ENCODE measurements at places on chromosomes 11 and 22. TPM values are rescaled to one million over a fixed set of nuclear protein-coding genes. Genes with fewer than 3 reads are reported as not detected.
A peak's percentile ranks its signal among the peaks of the same experiment; 100 is the strongest.

GRCh38 chr11:127027000-127027399 is 26.4 kb upstream of the KIRREL3 start:
- DNase-seq: no peak

GRCh38 chr22:41296826-41297667 is 4.3 kb upstream of the ZC3H7B start:
- DNase-seq: no peak

GRCh38 chr11:2314525-2315394 is 12.9 kb downstream of the TSPAN32 start:
- DNase-seq: peak; percentile 66

GRCh38 chr22:49307481-49307830 is 520.2 kb downstream of the BRD1 start:
- no peak for DNase-seq

GRCh38 chr22:37260155-37260795 is 16.2 kb upstream of the RAC2 start:
- DNase-seq: no peak

DNA sequence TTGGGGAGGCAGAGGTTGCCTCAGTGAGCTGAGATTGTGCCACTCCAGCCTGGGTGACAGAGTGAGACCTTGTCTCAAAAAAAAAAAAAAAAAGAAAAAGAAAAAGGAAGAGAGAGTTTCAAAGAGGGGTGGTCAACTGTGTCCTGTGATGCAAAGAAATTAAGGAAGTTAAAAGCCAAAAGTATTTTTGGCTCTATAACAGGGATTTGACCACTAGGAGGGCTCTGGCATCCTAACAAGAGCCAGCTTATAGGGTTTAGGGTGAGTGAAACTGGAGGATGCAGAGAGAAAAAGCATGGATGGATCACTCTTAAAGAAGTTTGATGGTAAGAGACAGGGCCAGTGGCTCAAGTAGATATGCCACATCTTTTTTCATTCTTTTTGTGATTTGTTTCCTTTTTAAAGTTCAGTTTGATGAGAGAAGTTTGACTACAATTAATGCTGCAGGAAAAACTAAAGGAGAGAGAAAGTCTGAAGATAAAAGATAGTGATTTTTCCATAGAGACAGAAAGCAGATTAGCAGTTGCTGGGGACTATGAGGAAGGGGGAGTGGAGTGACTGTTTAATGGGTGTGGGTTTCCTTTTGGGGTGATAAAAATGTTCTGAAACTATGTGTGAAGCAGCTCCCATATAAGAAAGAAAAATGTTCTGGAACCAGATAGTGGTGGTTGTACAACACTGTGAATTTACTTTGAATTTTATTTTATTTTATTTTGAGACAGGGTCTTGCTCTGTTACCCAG is 11.1 kb upstream of the MICAL2 start:
- DNase-seq: no peak

CHST1 gene
- polyA plus RNA-seq: 3.0 TPM

DNA sequence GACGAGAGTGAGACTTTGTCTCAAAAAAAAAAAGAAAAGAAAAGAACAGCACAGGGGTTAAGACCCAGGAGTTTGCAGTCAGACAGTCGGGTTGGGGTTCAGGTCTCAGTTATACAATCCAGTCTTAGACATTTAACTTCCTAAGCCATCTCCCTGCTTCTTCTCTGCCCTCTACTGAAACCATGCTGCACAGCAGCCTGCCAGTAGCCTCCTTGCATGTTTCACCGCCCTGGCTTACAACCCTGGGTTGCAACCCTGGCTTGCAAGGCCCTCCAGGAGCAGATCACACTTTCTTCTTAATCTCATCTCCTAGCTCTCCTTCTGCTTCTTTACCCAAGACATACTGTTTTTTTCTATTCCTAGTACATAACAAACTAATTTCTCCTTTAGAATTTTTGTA is 5.9 kb upstream of the B3GAT3 start:
- no peak for DNase-seq

DNA sequence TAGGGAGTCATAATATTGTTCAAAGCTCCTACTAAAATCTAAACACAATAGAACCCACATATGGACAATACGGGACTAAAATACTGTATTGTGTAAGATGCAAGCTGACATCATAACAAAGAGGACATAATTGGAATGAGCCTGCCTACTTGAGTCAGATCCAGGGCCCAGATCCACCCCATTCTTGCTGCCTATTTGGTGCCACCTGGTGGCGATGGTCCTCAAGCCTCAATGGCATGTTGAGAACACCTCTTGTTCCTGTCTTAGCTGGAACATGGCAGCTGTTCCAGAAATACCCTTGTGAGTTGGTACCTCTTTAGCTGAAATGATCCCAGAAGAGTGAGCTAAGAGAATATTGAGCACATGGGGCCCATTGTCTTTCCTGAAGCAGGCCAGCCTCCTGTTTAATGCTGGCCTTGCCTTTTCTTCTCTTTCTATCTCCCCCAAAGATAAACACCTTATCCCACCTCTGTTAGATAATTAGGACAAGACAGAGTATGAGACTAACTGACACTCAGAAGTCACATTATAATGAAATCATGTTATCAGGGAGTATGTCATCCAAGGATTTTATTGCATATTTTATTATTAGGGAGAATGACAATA is 680.9 kb upstream of the ANO5 start:
- DNase-seq: peak; percentile 43

TRIM6 gene
- 2.6 TPM for polyA plus RNA-seq

DNA sequence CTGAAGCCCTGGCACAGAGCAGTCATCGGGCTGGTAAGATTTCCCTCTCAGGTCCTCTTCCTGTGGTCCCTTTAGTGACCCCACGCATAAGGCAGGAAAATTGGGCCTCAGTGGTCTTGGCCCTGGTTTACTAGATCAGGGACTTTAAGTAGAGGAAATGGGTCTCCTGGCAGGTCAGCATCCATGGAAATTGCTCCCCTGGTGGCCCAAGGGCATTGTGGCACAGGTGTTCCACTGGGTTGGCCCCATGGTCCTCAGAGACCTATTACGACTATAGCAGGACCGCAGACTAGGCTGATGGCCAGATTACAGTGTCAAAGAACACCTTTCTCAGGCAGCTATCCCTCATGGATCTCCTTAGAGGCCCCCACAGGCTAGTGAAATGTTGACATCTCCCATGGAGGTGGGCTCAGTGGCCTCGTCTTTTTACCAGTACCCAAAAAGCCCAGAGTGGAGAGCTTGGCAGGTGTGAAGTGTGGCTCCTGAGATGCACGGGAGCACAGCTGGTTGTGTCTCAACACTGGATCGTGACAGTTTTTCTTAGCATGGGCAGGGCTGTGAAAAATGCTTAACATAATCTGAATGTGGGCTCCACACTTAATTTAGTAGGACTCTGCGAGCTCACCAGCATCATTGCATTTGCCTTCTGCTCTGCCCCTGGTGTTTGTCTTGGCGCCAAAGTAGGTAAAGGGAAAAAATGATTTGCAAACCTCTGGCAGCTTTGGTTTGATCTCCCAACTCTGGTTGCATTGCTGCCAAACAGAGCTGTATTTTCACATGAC is 74.2 kb downstream of the ZBTB16 start:
- no peak for DNase-seq

GRCh38 chr11:62433141-62433903 is 14.5 kb downstream of the SCGB1A1 start:
- DNase-seq: no peak

DNA sequence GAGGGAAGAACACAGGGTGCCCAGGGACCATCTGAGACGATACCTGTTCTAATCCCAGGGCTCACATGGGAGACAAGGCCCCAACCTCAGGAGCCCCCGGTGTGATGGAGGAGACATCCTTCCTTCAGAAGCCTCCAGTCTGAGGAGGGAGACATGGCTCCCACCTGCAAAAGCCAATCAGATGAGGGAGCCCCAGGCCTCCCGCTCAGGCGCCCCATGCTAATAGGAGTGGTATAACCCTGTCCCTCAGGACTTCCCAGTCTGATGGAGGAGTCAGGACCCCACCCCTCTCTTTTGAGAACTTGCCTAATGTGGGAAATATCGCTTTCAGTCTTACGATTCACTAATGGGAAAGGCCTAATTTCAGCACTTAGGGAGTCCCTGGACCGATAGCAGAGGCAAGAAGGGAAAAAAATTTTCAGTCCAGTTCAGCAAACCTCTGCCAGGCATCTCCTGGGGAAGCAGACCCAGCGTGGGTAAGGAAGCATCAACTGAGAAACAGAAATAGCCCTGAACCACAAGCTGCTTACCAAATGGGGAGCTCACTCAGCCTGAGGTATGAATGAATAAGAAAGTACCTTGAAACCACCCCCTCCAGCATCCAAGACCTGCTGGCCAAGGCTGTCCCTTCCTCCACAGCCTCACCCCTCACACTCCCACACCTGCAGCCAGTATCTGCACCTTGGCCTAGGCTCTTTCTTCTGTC is 5.9 kb downstream of the ARRB1 start:
- DNase-seq: no peak

NEFH gene
- polyA plus RNA-seq: 5.6 TPM

DNA sequence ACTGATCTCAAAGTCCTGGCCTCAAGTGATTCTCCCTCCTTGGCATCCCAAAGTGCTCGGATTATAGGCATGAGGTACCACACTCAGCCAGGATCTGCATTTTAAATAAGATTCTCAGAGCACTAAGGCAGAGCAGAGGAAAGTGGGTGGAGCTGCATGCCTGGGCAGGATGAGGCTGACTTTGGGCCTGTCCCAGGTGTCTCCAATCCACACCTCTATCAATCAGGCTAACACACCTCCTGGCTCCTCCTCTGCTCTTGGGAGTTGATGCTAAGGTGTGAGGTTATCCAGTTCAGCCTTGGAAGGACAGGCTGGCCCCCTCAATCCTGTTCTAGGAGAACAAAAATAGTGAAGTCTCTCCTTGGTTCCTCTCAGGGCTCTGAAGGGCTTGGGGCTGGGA is 30.2 kb upstream of the P2RY2 start:
- DNase-seq: no peak

DNA sequence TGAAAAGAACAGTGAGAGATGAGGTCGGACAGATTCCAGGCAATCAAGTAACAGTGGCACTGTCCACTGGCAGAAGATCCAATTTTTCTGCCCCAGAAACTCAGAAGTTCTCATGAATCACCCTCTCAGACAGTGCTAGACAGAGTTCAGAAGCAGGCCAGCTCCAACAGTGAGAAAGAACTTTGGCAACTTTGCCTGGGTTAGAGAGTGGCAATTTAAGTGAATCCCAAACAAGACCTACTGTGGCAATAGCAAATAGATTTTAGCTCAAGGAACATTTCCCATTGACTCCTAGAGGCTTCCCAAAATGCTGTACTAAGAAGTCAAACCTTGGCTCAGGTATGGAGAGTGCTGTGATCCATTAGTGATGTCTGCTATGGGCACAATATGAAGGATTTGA is 12.3 kb downstream of the CD44 start:
- no peak for DNase-seq

GRCh38 chr11:82406611-82407010 is 327.1 kb downstream of the FAM181B start:
- no peak for DNase-seq

DNA sequence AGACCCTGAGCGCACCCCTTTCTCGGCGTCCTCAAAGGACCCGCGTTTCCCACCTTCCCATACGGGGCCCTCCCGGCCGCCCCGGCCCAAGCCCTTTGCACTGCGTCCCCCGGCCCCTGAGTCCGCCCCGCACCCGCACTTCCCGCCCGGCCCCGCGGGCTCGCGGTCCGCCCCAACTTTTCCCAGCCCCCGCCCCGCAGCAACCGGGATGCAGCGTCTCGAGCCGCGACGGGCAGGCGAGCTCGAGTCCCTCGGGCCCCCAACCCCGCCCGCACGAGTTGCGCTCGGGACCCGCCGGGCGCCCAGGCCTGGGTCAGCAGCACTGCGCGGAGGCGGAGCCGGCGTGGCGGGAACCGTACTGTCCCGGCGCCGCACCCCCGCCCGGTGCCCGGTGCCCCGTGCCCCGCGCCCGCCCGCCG is 371 bp downstream of the SMCO4 start:
- peak; percentile 58 for DNase-seq

SHISAL1 gene
- polyA plus RNA-seq: 1.9 TPM

GLB1L2 gene
- polyA plus RNA-seq: 6.7 TPM

DNA sequence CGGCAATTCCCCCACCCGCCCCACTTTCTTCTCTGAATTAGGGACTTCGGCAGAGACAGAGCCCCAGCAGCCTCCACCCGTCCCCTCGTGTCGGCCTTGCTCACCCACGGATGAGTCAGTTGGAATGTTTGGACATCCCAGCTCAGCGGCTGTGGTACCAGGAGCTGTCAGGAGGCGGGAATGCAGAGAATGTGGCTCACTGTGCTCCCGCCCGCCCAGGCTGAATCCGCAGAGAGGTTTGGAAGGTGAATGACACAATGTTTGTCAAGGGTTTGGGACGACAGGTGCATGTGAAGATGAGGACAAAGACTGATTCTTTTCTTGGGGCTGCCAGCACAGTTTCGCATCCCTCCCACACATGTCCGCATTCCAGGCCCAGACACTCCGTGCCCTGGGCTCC is 39.6 kb downstream of the LIF start:
- no peak for DNase-seq

DNA sequence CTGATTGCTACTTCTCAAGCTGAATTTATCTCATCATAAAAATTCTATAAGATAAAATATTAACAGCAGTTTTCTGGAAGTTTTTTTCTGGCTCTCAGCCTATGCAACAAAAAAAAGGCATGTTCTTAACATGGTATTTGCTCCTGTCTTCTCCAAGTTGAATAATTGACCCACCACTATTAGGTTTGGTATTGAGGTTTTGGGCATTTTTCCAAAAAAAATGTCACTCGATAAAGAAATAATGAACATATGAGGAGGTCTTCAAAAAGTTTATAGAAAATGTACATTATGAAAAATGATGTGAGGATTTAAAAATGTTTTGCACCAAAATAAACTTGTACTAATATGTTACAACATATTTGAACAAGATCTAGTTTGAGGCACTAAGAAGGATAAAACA is 808.6 kb upstream of the RAG2 start:
- DNase-seq: no peak

GRCh38 chr11:108606495-108607160 is 13.1 kb upstream of the EXPH5 start:
- no peak for DNase-seq

DNA sequence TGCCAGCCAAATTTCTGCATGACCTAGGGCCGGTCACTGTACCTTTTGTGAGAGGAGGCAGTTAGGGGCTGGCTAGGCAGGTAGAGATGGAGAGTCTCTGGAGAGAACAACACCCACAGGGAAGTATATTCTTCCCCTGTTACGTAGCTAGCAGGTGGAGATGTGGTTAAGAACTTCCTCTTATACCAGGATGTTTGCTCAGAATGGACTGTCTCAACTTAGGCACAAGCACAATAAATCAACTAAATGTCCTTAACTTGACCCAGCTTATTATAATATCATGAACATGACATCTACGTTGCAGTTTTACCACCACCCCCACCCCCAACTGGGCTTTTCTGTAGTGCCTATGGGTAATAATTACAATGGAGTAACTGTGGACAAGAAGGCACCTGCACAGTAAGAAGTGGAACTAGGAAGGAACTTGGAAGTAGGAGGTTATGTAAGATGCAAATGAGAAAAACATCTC is 60.7 kb upstream of the MPEG1 start:
- no peak for DNase-seq

- peak; percentile 42 for DNase-seq
These were observed 1.4 kb downstream of the HPS4 start for GRCh38 chr22:26482161-26482560.

NXPE2 gene
- 0.06 TPM for polyA plus RNA-seq

UBASH3B gene
- polyA plus RNA-seq: 2.8 TPM

GRCh38 chr11:47545298-47545697 is 7.6 kb downstream of the CELF1 start:
- DNase-seq: no peak
